HCT116 (cell line): ENCODE measurements at places on chromosomes 1 and 21.

GRCh38 chr1:8307628-8308027 is 10.3 kb upstream of the SLC45A1 start:
- peaks cover 9% of the 10 kb centered on the region for H3K4me1 ChIP-seq
- H3K36me3 ChIP-seq = no peaks in the 10 kb centered on the region
- no peak overlapping the region for H3K27ac ChIP-seq
- H3K4me3 ChIP-seq = no peak overlapping the region
- DNase-seq = no peak

DNA sequence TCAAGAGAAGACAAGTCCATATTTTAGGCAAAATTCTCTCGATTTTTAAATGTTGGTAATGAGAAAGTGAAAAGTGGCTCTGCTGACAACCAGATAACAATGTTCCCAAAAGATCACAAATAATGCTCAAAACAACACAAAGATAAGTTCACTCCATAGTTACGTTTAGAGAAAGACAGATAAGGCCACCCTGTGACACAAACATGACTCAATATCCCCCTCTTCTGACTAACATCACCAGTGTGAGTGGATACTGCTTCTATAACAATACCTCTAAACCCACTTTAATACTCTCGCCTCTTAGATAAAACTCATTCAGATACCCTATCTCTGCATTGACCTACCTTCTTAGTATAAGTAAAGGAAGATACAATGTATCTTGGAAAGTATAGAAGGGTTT is 51.2 kb upstream of the RGS7 start:
- H3K4me3 ChIP-seq = no peak overlapping the region
- H3K4me1 ChIP-seq = no peaks in the 10 kb centered on the region
- DNase-seq = no peak
- no peaks in the 10 kb centered on the region for H3K36me3 ChIP-seq

- peaks cover 14% of the 10 kb centered on the region; the same call in 1 of the 2 replicates for H3K36me3 ChIP-seq
- no peak for DNase-seq
- H3K4me3 ChIP-seq = no peak overlapping the region
- no peak overlapping the region for H3K27ac ChIP-seq
- no peaks in the 10 kb centered on the region for H3K27me3 ChIP-seq
These were observed 123.5 kb downstream of the DYRK1A start for GRCh38 chr21:37490084-37490483.

- H3K36me3 ChIP-seq = peaks cover 8% of the 10 kb centered on the region; the same call in 1 of the 2 replicates
- no peaks in the 10 kb centered on the region for H3K4me1 ChIP-seq
- no peak overlapping the region for H3K4me3 ChIP-seq
- no peak for DNase-seq
These were observed 25.3 kb downstream of the CEP104 start for GRCh38 chr1:3831689-3832088.

DNA sequence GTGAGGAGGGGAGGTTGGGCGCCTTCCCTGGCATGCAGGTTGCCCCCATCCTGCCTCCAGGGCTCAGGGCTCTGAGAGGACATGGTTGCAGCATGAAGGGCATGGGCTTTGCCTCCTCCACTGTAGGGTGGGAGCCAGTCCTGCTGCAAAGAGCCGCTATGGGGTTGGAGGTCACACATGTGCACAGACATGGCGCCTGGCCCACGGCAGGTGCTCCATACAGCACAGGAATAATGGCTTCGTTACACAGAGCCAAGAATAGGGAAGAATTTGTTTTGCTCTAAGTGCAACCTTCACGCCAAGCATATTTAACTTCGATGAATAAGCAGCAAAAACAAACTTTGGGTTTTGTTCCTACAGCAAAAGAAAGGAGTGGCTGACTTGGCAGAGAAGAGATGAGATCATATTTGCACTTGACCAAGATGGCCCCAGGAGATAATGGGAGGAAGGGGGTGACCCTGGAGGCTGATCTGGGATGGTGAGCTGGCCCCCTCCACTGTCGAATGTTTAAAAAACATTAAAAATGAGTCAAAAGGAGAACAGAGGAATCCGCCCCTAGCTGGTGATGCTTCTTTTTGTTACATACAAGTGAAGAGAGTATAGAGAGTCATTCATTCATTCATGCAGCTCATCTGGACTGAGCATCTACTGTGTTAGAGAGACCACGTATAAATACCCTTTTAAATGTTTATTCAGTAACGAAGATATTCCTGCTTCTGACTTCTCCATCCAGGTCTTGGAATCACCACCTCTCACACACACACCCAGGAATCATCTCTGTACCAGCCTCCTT is 12.4 kb upstream of the C2CD2 start:
- H3K4me3 ChIP-seq = no peak overlapping the region
- no peaks in the 10 kb centered on the region for H3K36me3 ChIP-seq
- no peak for DNase-seq
- H3K27ac ChIP-seq = no peak overlapping the region
- no peaks in the 10 kb centered on the region for H3K27me3 ChIP-seq

DNA sequence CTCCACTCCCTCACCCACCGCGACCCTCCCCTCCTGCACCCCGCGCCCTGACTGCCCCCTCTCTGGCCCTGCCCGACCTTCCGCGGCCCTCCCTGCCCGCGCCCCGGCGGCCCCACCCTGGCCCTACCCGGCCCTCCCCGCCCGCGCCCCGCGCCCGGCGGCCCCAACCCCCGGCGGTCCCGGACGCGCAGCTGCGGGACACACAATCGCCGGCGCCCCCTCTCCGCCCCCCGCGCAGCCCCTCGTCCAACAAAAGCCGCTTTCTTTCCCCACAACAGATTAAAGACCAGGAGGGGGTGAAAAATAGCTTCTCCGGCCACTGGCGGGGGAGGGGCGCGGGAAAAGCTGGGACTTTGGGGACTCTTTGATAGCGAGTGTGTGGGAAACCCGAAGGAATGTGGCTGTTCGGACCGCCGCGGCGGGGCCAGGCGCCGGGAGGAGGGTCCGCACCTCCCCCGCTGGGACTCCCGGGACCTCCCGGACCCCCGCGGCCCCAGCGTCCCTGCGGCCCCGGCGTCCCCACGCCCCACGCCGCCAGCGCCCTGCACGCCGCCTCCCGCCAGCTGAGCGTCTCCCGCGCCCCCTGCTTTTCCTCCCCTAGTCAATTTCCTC is 8.8 kb upstream of the ID3 start:
- peaks cover 34% of the 10 kb centered on the region for H3K4me1 ChIP-seq
- H3K27ac ChIP-seq = no peak overlapping the region
- H3K27me3 ChIP-seq = no peaks in the 10 kb centered on the region
- H3K36me3 ChIP-seq = no peaks in the 10 kb centered on the region
- DNase-seq = no peak
- no peak overlapping the region for H3K4me3 ChIP-seq

DNA sequence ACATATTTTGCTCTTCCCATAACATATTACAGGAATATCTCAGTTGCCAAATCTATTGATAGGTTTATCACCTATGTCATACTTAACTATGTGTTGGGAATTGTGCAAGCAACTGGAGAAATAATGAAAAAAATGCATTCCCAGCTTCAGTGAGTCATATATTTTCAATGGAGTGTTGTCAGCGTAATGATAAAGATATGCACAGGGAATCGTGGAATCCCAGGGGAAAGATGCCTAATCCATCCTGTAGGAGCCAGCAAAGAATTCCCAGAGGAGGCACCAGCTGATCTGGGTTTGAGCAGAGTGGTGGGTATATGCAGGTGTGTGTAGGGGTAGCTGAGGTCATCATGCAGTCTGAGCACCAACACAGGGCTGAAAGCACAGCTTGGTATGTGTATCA is 213.3 kb upstream of the DAB1 start:
- DNase-seq = no peak
- no peaks in the 10 kb centered on the region for H3K36me3 ChIP-seq
- H3K27me3 ChIP-seq = no peaks in the 10 kb centered on the region
- no peaks in the 10 kb centered on the region for H3K4me1 ChIP-seq
- H3K4me3 ChIP-seq = no peak overlapping the region
- no peak overlapping the region for H3K27ac ChIP-seq

DNA sequence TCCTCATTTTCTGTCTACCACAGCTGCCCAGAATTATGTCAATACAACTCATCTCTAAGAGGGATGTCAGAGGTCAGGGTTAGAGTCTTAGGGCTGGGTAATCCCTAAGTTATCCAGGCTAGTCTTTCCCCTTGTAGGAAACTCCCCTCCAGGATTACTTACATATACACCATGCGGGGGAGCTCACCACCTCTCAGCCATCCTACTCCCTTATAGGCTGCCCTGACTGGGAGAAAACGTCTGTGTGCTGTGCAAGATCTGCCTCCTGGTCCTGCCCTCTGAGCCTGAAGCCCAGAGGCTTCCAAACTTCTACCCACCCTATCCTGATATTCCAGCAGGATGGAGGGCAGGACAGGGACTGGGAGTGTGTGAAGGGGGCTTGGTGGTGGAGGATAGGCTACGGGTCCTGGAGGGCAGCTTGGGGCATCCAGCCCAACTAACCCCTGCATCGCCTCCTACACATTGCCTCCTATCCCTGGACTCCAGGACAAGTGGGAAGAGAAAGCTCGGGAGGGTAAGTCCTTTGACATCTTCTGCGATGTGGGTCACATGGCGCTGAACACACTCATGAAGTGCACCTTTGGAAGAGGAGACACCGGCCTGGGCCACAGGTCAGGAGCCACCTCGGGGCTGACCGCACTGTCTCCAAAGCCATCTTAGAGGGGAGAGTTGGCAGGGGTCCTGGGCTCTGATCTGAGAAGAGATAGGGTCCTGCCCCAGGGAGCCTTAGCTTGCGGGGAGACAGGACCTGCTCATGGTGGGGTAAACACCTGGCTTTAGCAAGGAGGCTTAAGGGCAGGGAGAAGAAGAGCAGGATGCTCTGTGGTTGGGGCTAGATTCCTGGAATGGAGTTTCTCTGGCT is 14.4 kb downstream of the CYP4B1 start:
- DNase-seq = no peak
- no peaks in the 10 kb centered on the region for H3K27me3 ChIP-seq
- no peaks in the 10 kb centered on the region for H3K36me3 ChIP-seq
- H3K27ac ChIP-seq = no peak overlapping the region
- no peak overlapping the region for H3K4me3 ChIP-seq

DNA sequence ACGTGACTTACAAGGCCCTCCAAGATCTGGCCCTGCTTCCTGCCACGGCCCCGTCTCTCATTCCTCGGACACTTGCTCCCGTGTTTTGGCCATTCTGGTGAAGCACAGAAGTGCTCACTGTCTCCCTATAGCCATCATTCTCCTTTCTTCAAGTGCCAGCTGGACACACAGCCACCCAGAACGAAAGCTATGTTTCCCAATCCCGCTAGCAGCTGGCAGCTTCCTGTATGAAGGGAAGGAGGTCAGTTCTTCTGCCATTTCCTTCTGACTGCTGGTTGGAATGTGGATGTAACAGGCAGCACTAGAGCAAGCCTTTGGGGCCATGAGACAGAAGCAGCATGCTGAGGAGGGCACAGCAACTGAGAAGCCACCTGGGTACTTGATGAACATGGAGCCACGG is 82.8 kb downstream of the TGFBR3 start:
- H3K27me3 ChIP-seq = no peaks in the 10 kb centered on the region
- no peak for DNase-seq
- no peak overlapping the region for H3K4me3 ChIP-seq
- no peak overlapping the region for H3K27ac ChIP-seq
- H3K4me1 ChIP-seq = peaks cover 35% of the 10 kb centered on the region

- peak overlapping the region; percentile 34 for H3K27ac ChIP-seq
- no peaks in the 10 kb centered on the region for H3K27me3 ChIP-seq
- no peak for DNase-seq
- peaks cover 30% of the 10 kb centered on the region for H3K4me1 ChIP-seq
These were observed 591 bp upstream of the KDM1A start for GRCh38 chr1:23018661-23019093.

DNA sequence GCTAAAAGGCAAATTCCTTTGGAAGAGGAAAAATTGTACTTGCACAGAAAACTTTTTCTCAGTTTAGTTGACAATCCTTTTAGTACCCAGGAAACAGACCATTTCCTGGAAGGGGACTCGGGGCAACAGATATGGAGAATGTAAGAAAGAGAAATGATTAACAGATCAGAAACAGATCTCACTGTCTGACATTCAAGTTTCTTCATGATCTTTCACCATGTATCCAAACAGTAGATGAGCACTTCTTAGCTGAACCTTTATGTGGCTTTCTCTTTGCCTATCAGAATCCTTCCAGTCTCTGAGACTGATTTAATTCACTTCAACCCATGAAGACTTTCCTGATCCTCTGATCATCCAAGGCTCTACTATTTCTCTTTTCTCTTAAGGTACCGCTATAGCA is 2.7 kb downstream of the TTLL7 start:
- H3K27ac ChIP-seq = no peak overlapping the region
- peaks cover 6% of the 10 kb centered on the region; the same call in 1 of the 2 replicates for H3K4me1 ChIP-seq
- no peaks in the 10 kb centered on the region for H3K27me3 ChIP-seq
- no peaks in the 10 kb centered on the region for H3K36me3 ChIP-seq
- DNase-seq = no peak
- H3K4me3 ChIP-seq = no peak overlapping the region

- peaks cover 16% of the 10 kb centered on the region; the same call in 1 of the 2 replicates for H3K4me1 ChIP-seq
- DNase-seq = no peak
- H3K36me3 ChIP-seq = no peaks in the 10 kb centered on the region
- H3K27me3 ChIP-seq = no peaks in the 10 kb centered on the region
- peak overlapping the region; percentile 33; the same call in 1 of the 2 replicates for H3K27ac ChIP-seq
These were observed 31.6 kb downstream of the DOP1B start for GRCh38 chr21:36188081-36188681.

DNA sequence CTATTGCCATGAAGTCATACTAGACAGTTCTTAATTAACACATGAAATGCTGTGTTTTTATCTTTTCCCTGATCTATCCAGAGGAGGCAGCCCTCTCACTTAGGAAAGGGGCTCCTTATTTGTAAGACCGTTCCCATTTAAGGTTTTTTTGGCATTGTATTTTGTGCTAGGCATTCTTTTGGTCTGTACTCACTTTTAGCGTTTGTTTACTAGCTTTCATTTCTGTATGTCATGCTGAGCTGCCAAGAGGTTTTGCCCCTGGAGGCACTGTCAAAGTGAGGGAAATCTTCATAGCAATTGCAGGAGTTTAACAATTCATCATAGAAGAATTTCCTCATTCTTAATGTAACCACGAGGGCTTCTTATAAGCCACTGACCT is 59.5 kb downstream of the MTR start:
- DNase-seq = no peak
- H3K4me1 ChIP-seq = 0 out of 2 replicates have a peak, but pooled peaks cover 3% of the 10 kb centered on the region
- H3K36me3 ChIP-seq = peaks cover 15% of the 10 kb centered on the region
- H3K4me3 ChIP-seq = no peak overlapping the region
- no peaks in the 10 kb centered on the region for H3K27me3 ChIP-seq

DNA sequence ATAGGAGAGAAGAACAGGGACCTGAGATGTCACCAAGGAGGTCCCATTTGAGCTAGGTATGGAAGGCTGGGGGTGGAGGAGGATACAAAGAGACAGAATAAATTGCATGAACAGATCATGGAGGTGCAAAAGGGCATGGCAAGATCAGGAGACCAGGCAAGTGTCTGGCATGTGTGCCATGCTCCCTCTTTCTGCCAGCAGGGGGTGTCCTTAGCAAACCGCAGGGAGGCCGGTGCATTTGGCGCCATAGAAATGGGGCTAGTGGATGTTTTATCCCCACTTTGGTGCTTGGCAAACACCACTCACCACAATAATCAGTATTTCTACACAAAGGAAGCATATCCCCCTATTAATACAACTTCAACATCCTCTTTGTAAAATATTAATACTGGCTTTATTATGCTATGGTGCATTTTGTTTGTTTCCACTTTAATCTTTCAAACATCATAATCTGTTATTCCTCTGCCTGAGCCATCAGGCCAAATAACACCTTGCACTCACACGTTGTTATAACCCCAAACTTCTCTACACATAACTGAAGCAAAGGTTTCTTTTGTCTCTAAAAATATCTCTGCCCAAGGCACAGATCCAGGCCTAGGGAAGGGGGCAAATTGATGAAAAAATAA is 25.9 kb downstream of the S100A6 start:
- no peaks in the 10 kb centered on the region for H3K27me3 ChIP-seq
- H3K27ac ChIP-seq = peak overlapping the region; percentile 39; the same call in 1 of the 2 replicates
- DNase-seq = no peak
- peaks cover 23% of the 10 kb centered on the region for H3K4me1 ChIP-seq
- H3K4me3 ChIP-seq = no peak overlapping the region

GRCh38 chr1:58919959-58920321 is 136.1 kb upstream of the JUN start:
- H3K4me1 ChIP-seq = no peaks in the 10 kb centered on the region
- no peak overlapping the region for H3K4me3 ChIP-seq
- no peaks in the 10 kb centered on the region for H3K27me3 ChIP-seq
- no peak for DNase-seq
- H3K27ac ChIP-seq = no peak overlapping the region
